ENCODE measurements at places on chromosomes 1 and 21. TPM values are rescaled to one million over a fixed set of nuclear protein-coding genes. Genes with fewer than 3 reads are reported as not detected.

Gene MYBPH
- not detected for total RNA-seq

Gene RGS5
- 45.7 TPM for total RNA-seq

Gene GOLT1A
- 9.2 TPM for total RNA-seq

Gene HSPA6
- not detected for total RNA-seq

DNA sequence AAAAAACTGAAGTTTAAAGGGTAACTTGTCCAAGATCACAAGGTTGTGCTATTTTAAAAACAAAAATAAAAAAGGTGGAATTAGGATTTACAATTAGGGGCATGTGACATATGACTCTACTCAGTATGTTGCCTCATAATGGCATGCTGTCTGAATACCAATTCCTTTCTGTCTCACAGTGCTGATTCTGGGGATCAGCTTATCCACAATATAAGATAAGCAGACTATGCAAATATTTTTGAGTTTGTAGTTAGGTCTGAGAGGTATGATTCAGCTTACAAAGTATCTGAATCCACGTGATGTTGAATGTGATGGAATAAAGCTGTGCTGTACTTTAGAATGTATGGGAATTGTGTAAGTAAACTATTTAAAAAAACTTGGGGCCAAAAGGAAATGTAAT lies 216.6 kb downstream of the HHIPL2 start:
- no peak for DNase-seq
- H3K36me3 ChIP-seq: no peaks in the 10 kb centered on the region
- H3K27ac ChIP-seq: no peak overlapping the region
- no peaks in the 10 kb centered on the region for H3K27me3 ChIP-seq

DNA sequence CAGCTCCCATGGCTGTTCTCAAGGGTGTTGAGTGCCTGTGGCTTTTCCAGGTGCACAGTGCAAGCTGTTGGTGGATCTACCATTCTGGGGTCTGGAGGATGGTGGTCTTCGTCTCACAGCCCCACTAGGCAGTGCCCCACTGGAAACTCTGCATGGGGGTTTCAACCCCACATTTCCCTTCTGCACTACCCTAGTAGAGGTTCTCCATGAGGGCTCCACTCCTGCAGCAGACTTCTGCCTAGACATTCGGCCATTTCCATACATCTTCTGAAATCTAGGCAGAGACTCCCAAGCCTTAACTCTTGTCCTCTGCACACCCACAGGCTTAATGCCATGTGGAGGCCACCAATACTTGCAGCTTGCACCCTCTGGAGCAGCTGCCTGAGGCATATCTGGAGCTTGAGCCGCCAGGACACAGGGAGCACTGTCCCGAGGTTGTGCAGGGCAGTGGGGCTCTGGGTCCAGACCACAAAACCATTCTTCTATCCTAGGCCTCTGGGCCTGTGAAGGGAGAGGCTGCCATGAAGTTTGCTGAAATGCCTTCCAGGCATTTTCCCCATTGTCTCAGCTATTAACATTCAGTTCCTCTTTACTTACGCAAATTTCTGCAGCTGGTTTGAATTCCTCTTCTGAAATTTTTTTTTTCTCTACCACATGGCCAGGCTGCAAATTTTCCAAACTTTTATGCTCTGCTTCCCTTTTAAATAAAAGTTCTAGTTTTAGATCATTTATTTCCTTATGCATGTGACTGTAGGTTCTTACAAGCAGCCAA lies 8.8 kb upstream of the CAPN8 start:
- H3K36me3 ChIP-seq: no peaks in the 10 kb centered on the region
- H3K27ac ChIP-seq: no peak overlapping the region
- H3K4me3 ChIP-seq: no peak overlapping the region
- DNase-seq: no peak
- H3K27me3 ChIP-seq: no peaks in the 10 kb centered on the region

- H3K36me3 ChIP-seq: no peaks in the 10 kb centered on the region
- H3K27me3 ChIP-seq: no peaks in the 10 kb centered on the region
These were observed 19.6 kb upstream of the CBR3 start for GRCh38 chr21:36115138-36115730.

Data from endodermal cell (in vitro differentiated cells).